ENCODE measurements at places on chromosomes 16 and 17.

DNA sequence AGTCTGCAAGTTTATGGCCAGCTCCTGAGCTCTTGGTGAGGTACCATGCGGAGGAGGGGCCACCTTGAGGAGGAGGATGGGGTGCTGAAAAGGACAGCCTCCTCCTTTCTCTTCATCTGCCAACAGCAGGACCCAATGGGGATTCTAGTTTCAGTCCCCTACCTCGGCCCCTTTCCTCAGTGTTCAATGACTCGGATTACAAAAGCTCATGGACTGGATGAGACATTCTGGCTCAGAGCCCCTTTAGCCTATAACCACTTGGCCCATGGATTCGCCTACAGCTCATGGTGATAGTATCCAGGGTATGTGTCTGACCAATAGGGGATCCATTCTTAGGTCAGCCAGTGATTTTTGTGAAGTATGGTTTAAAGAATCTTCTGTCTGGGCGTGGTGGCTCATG lies 8.5 kb upstream of the PIK3R6 start:
- DNase-seq = no peak

- DNase-seq = peak; percentile 55
Measured at GRCh38 chr16:17578981-17579874, 108.5 kb upstream of the XYLT1 start.

DNA sequence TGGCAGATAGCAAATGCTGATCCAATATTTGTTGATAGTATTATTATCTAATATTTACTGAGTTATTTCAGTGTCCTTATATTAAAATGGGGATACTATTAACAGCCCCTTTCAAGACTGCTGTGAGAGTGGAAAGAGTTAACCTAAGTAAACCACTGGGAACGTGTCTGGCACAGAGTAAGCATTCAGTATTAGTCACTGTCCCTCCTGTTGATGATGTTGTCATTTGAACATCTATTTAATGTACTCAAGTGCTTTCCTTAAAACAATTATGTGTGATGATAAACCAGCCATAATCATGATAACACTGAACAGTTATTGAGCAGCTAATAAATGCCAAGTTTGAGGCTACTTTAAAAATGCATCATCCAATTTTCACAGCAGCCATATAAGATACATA lies 135.7 kb upstream of the XYLT1 start:
- no peak for DNase-seq

- peak; percentile 57 for DNase-seq
Measured at GRCh38 chr16:726438-727290, at the start of the genes CCDC78 and HAGHL. CCDC78 (minus strand) TSS chr16:726443; CDS start chr16:726367, 76 bp downstream. HAGHL (plus strand) TSS chr16:727106; CDS start chr16:727510, 404 bp downstream.

DNA sequence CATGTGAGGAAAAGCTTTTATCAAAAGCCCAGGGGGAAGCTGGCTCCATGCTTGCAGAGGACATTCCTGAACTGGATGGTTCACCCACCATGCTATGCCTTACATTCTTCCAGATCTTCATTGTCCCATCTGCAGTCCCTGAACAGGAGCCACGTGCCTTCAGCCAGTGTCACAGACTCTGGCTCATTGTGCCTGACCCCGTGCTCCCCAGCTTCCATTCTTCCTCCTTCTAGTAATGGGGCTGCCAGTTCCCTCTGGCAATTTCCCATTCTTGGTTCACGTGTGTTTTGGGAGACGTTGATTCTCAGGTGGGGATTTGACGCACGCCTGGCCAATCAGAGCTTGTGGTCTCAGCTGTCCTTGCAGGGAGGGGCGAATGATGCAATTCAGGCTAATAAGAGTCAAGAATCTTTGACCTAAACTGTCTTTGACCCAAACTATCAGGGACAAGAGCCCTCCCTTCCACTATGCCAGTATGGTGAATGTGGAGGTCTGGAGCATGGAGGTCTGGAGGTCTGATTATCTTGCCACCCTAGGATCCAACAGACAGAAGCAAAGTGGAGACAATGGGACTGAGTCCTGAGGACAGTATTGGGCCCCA lies 52.7 kb downstream of the IRX6 start:
- DNase-seq = no peak

DNA sequence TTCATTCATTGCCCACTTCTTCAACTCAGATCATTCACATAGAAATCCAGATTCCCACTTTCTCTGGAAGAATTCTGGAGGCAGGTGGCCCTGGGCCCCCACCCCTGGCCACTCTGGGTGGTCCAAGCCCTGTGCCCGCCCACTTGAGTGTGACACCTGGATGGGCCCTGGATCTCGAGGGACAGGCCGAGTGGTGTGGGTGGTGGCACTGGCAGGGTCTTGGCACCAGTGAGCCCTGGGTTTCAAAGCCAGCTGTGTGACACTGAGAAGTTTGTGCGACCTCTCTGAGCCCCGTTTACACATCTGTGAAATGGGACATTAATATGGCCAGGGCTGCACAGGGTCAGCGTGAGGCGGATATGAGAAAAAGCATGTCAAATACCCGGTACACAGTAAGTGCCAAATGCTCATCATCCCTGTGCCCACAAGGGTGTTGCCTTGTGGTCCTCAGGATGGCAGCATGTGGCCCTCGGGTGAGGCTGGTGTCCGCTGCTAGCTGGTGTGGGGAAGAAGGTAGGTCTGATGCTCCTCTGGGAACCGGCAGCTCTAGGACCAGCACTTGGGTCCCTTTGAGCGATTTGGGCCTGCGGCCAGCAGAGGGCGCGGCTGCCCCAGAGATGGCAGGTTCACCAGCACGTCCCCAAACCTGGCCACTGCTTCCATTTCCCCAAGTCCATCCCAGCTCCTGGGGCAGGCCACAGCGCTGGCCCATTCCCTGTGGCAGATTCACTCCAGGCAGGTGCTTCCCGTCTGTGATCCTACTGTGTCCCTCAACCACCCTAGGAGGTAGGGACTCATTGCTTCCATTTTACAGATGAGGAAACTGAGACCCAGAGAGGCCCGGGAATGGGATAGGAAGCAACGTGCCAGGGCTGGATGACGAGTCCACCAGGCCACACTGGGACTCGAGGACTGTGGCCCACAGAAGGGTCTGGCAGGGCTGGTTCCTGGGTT lies 3.6 kb downstream of the OSGIN1 start:
- peak; percentile 58 for DNase-seq

- no peak for DNase-seq
Measured at GRCh38 chr16:14545346-14545884, 84.6 kb downstream of the PARN start.

DNA sequence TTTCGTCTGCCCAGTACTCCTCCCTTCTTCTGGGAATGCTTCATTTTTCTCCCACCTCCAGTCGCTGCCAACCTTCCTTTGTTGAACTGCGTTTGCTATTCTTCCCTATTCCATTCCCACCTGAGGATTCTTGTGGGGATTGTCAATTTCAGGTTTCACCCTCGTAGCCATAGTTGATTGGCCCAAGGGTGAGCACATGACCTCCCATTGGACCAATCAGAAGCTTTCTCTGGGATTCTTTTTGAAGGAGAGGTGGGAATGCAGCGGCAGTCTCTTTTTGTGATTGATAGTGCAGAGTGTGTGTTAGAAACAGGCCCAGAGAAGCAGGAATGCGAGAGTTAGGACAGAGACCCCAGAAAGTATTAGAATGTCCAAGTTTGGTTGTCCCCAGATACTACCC lies 49.1 kb upstream of the GPRC5B start:
- DNase-seq = no peak

- no peak for DNase-seq
Measured at GRCh38 chr16:72083778-72084404, 9.5 kb downstream of the TXNL4B start.

GRCh38 chr17:31738996-31739699 lies 119.9 kb downstream of the COPRS start:
- no peak for DNase-seq

DNA sequence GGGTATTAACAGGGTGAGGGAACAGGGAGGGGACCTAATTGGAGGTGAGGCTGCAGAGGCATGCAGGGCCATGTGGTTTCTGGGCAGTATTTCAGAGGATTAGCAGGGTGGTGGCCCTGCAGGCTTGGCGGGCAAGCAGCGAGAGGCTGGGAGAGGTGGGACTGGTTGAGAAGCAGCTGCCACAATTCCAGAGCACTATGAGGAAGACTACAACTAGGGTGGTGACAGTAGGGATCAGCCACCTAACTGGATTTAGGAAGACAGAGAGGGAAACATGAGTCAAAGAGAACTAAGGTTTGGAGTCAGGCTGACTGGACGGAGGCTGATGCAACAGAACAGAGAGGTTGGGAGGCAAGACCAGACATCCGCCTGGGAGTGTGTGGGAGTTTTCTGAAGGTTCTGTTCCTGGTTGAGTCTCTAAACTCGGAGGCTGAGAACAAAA lies 12.3 kb downstream of the ALOXE3 start:
- DNase-seq = no peak

GRCh38 chr17:60158751-60159478 lies 9.1 kb downstream of the CA4 start:
- DNase-seq = no peak

GRCh38 chr16:30758988-30759491 lies 2.8 kb downstream of the CFAP119 start:
- no peak for DNase-seq

DNA sequence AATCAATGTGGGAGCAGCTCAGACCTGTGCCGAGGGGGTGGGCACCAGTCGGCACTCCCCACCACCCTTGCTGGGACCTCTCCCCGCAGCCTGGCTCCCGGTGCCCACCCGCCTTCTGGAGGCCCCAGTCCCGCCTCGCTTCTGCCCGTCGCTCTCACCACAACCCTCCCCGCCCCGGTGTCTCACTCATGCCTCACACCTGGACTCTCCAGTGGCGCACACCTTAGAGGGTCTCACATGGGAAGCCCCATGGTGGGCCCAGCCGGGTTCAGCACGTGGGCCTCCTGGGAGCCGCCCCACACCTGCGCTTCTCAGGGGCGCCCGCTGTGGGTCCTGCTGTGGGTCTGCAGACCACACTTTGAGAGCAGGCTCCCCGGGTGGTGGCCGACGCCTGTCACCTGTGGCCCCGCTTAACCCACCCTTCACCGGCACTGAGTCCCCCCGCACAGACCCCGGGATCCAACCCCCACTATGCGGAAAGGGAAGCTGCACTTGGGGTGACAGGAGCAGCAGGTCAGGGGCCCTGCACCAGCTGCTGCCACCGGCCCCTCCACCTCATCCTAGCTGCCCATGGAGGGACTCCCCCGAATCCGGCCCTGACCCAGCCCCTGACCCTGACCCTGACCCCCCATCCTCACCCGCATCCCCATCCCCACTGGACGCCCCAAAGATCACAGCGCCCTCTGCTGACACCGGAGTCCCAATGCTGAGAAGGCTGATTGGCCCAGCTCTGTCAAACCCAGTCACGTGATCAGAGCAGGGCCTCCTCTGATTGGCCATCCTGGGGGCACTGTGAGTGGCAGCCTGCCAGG lies 27.4 kb upstream of the SLC38A10 start:
- DNase-seq = no peak

- DNase-seq = no peak
Measured at GRCh38 chr16:81818568-81818896, 39.4 kb downstream of the PLCG2 start.

GRCh38 chr17:67636834-67637520 lies 80.8 kb upstream of the NOL11 start:
- DNase-seq = no peak
